Neuronal stem cell (in vitro differentiated cells): ENCODE measurements at places on chromosomes 3 and 15.

DNA sequence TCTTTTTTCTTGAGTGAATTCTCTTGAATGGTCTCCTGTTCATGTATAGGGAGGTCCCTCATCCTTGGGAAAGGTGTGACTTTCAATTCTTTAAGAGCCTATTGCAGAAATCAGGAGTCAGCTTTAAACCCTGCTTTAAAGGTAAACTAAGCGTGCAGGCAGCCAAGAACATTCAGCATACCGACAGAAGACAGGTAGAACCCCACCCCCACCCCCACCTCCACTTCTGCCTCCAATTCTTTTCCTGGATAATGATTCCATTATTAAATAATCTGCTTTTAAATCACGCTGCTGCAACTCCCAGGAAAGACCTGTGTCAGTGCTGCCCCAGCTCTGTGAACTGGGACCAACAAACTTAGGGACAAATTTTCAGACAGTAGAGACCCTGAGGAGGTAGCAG lies 49.3 kb upstream of the SKOR1 start:
- no peak for DNase-seq

- DNase-seq: no peak
Measured at GRCh38 chr3:19898721-19899120, 35.3 kb downstream of the EFHB start.

- no peak for DNase-seq
Measured at GRCh38 chr3:131107637-131108433, 81.2 kb downstream of the NEK11 start.

- no peak for DNase-seq
Measured at GRCh38 chr3:126208182-126208581, 27.8 kb upstream of the ALDH1L1 start.

GRCh38 chr3:120558771-120559241 lies 37.3 kb upstream of the NDUFB4 start:
- peak; percentile 91 for DNase-seq

- DNase-seq: no peak
Measured at GRCh38 chr15:72382146-72382545, 6.3 kb upstream of the HEXA start.

- peak; percentile 41 for DNase-seq
Measured at GRCh38 chr3:43996379-43997301, 245.0 kb upstream of the TOPAZ1 start.

DNA sequence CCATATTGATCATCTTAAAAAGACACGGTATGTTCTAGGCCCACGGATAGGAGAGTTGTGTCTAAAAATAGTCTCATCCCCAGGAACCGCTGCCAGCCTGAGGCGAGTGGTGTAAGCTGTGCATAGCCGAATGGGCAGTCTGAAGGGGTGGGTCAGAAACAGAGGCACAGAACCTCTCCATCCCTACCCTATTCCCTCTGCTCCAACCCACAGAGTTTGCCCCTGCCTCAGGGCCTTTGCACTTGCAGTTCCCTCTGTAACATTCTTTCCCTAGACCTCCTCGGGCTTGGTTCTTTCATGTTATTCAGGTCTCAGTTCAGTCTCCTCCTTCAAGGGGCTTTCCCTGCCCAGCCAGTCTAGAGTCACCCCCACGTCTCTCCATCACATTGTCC lies 4.8 kb downstream of the SCN5A start:
- DNase-seq: no peak

- no peak for DNase-seq
Measured at GRCh38 chr3:131091768-131092167, 65.1 kb downstream of the NEK11 start.

DNA sequence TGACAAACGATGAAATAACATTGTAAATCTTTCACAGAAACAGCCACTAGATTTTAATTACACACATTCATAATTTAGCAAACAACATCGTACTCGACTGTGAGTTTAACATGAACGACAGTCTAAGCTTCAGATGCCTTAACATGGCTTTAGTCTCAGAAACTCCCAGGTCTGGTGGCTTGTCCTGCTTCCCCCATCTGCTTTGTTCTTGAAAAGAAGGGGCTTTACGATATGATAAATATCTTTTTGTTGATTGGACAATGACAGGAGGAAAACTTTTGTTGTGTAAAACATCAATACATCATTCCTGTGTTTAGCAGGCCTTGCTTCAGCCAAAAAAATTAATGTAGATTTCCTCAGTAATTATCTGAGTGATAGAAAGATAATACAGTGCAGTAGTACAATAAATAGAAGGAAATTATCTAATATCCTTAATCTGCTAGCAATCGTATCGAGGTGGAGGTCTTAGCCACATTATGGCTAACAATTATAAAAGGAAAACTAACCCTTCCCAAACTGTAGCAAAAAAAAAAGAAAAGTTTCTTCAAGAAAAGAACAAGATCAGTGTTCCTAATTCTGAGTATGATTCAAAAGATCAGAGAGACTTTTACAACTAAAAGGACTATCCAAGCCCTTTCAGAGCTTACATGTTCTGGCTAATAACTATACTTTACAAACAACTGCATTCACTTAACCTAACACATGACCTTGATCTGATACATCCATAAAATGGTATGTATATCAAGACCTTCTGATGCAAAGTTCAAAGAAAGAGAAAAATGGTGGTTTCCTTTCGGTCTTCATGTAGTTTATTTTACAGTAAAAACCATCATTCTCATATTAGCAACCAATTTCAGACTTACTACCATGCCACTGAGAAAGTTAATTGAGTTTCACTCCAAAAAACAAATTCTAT lies 535.7 kb downstream of the FOXP1 start:
- DNase-seq: no peak

GRCh38 chr3:52874160-52874701 lies 23.1 kb downstream of the STIMATE start:
- no peak for DNase-seq

DNA sequence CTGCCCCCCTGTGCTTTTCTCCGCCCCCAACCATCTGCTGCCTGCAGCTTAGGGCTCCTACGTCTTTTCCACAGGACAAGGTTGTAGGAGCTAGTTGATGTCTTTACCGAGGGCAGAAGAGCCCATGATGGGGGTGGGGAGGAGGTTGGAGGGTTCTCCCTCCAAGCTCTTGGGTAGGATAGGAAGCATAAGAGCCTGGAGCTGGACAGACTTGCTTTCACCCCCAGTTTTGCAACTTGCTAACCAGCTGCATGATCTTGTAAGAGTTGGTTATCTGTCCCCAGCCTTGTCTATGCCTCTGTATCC lies 856 bp downstream of the ABCF3 start:
- DNase-seq: no peak

DNA sequence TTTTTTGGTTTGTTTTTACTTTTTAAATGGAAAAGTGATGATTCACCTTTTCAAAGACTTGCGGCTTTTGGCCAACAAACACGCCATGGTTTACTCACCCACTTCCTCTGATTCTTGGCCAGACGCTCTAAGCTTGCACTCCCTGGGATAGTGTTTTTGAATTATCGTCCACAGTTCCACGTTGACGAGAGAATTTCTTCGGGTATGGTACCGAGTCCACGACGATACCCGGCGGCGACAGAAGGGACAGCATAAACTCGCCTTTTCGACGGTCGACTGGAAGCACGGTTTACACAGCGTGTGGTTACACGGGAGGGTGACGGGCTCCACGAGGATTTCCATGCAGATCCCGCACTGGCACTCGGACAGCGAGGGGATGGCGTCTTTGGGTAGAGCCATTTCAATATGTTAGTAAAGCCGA lies 783 bp downstream of the RNF168 start:
- peak; percentile 30 for DNase-seq

DNA sequence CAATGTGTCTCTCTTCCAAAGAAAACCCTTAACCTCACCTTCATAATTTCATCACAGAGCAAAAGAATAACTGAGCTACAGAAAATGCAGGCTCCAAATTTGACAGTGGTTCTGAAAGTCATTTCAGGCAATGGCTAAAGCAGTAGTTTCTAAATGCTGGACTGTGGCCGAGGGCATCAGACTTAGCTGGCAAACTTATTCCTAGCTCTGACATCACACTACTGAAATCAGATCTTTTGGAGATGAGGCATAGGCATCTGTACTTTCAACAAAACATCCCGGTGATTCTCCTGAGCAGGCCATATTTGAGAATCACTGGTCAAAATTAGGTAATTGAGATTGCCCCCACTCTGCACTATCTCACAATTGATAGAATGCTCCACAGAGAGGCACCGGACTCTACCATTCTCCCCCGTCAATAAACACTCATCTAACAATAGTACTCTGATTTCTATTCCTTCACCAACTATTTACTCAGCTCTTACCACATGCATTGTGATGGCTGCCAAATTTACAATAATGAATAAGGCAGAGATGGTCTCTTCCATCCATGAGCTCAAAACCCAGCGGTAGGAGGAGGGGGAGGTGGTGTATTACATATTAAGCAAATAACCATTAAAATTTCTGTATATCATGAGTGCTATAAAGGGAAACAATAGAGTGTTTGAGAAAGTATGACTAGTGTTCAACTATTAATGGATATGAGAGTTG lies 57.3 kb upstream of the SPRED1 start:
- no peak for DNase-seq

DNA sequence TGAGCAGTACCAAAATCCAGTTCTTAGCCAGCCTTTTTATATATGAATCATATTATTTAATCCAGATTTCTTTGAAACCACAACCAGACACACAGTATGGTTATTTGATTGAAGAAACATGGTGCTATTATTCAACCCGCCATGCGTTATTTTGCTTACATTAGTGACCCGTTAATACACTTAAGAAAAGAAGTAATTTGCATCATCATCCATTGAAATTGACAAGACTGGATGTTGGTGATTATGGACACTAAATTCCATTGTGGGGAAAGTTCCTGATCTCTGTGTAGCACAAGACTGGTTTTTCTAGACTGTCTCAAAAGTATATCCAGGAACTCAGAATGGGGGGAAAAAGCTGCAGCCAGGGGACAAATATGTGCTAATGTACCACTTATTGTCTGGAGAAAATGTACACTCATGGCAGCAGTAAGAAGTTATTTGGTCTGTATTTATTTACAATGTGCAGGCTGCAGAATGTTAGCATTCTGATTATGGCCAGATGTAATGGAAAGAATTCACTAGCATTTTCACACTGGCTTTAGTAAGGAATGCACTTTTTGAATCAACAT lies 80.3 kb downstream of the FILIP1L start:
- no peak for DNase-seq

GRCh38 chr3:40079203-40079846 lies 230.2 kb upstream of the EIF1B start:
- no peak for DNase-seq

DNA sequence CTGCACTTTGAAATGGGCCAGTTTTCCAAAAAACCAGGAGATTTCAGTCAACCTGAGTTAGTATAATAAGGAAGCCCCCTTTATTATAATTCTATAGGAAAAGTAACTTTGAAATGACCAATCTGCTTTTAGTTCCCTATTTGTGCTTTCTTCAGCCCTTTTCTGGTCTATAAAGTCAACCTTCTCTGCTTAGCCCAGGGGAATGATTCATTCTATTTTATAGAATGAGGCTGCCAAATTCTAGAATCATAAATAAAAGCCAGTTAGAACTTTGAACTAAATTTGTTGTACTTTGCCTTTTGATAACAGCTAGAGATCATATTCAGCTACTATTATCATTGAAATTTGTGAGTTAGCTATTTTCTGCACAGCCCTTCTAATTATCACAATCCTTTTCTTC lies 24.7 kb downstream of the CIP2A start:
- DNase-seq: no peak

GRCh38 chr15:35603301-35603700 lies 57.3 kb upstream of the DPH6 start:
- DNase-seq: no peak

DNA sequence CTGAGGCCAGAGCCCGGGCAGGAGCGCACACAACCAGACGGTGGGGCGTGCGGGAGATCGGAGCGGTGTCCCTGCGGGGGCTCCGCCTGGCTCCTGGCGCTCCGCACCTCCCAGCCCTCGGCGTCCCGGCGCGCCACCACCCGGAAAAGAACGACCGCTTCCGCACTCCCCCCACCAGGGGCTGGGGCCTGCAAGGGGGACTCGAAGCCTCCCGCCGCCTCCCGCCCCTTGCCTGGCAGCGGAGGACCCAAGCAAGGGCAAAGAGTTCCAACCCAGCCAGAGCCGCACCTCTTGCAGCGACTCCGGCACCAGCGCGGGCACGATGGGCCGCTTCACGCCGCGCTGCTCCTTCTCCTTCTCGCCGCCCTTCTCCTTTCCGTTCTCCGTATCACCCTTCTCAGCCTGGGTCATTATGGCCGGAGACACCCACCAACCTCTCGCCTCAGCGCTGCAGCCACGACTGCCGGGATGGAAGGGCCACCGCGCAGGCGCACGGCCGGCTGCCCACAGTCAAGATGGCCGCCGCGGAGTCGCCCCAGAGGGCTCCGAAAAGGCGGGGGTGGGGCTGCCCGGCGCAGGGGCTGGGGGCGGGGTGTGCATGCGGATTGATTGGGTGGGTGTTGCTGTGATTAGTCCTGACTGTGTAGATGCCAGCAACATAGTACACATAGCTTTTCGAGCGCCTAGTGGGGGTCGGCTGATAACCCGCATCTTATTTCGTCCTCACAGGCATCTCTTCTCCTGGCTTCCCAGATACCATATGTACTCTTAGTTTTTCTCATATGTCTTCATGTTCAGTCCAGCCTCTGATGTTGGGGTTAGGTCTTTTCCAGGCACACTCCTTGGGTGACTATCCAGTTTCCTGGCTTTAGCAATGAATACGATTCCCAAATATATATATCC lies at the start of gene ACTR8:
Gene ACTR8, minus strand, starts transcription at position 462 of the 903 bp plus-strand sequence. Its CDS starts 51 bp downstream, at position 411.
- peak; percentile 82 for DNase-seq

DNA sequence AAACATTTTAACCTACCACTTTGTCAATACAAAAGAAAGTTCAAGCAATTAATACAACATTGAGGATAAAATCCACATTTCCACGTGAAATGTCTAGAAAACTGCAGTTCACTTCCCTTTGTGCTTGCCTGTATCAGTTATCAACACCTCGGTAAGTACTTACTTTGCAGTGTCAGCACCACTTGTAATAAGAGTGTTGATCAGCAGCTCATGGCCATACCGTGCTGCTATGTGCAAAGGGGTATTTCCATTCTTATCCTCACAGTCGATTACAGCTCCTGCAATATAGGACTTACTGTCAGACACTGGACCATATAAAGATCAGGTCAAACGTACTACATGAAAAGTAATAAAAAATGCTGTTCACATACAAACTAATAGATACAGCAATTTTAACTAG lies 84.4 kb downstream of the ANKRD28 start:
- no peak for DNase-seq

GRCh38 chr15:55283379-55284147 lies 6.0 kb downstream of the RAB27A start:
- no peak for DNase-seq

DNA sequence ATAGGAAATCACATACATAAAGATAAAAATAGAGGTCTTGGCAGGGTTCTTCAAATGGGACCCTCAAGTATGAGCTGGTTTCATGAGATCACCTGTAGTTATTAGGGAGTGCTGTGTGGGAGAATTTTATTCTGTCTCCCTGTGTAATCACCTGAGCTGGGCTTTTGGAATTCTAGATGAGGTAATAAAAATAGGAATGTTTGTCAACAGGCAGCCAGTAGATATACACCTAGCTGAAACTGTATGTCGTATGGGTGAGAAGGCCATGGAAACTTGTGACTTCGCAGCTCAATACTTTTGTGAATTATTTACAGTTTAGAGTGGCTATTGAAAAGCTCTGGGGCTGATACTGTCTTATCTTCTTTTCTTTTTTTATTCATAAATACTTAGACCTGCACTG lies 40.5 kb upstream of the PLCL2 start:
- DNase-seq: no peak
